LHCN-M2 (cell line): ENCODE measurements at places on chromosomes 13 and 19.

GRCh38 chr13:41017159-41017558 lies 2.0 kb downstream of the ELF1 start:
- DNase-seq: no peak

DNA sequence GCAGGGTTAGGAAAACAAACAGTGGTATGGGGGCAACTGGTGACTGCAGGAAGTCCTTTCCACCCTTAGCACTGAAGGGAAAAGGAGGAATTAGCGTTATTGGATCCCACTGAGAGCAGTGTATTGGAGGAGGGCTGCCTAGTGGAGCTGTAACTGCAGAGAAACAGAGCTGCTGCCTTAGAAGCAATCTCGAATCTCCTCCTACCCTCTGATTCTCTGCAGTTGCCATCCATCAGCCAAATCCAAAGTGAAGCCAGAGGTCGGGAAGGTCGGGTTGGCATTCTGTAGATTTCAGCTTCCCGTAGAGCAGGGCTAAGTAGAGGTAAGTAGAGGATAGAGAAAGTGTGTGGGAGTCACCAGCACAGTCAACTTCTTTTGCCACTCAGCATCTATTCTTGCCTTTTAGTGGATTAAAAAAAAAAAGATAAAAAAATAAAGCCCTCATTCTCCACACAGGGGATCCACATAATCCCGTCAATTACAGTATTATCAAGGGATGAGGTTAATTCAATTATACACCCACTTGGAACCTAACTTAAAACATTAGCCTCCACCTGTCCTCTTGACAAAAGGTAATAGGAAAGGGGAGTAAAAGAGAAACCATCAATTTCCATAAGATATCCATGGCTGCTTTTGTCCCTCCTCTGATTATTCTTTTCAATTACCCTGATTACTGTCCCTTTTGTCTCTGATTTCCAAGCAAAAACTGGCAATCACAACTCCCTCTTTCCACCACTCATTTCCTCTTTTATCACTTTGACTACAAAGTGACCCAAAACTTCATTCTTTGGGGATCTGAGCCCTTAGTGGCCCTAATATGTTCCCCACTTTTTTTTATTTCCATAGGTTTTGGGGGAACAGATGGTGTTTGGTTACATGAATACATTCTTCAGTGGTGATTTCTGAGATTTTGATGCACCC lies 234.7 kb downstream of the RBM26 start:
- no peak for DNase-seq

GRCh38 chr19:33797802-33798671 lies 1.4 kb downstream of the KCTD15 start:
- DNase-seq: no peak

- DNase-seq: peak; percentile 89
These were observed 23.4 kb upstream of the TBC1D4 start for GRCh38 chr13:75505327-75505726.

GRCh38 chr13:45626731-45627374 lies 11.3 kb upstream of the ERICH6B start:
- peak; percentile 3 for DNase-seq

- no peak for DNase-seq
These were observed 6.0 kb downstream of the ERVV-1 start for GRCh38 chr19:53019684-53020083.

- DNase-seq: no peak
These were observed 791 bp upstream of the ADGRE2 start for GRCh38 chr19:14779151-14779550.

- DNase-seq: no peak
These were observed 80.6 kb downstream of the KDM4B start for GRCh38 chr19:5049561-5049960.
